Heart right ventricle (tissue), 16 donors: ENCODE measurements at places on chromosomes 3 and 15. TPM values are rescaled to one million over a fixed set of nuclear protein-coding genes. Genes with fewer than 3 reads are reported as not detected.

Gene TTBK2
- 2.1 TPM for polyA plus RNA-seq

Gene CCR3
- polyA plus RNA-seq, result not detected

Gene LAMB2
- 423 TPM for polyA plus RNA-seq

Gene GUCA1C
- not detected for polyA plus RNA-seq

Gene DNAJC17
- 62.1 TPM for polyA plus RNA-seq

Gene PDZRN3
- 49.1 TPM for polyA plus RNA-seq

Gene CATSPER2
- polyA plus RNA-seq, result 5.9 TPM

Gene ANKRD34C
- 0.15 TPM for polyA plus RNA-seq

Gene HRG
- polyA plus RNA-seq, result not detected

Gene OXTR
- 0.37 TPM for polyA plus RNA-seq

Gene LXN
- 3.4 TPM for polyA plus RNA-seq

Gene RASL12
- polyA plus RNA-seq, result 18.7 TPM

Gene ACOX2
- polyA plus RNA-seq, result 64.9 TPM

Gene COL8A1
- polyA plus RNA-seq, result 8.3 TPM

Gene IGF2BP2
- polyA plus RNA-seq, result 10.7 TPM

Gene NANOGP8
- not detected for polyA plus RNA-seq

Gene SMCO1
- 88.8 TPM for polyA plus RNA-seq

Gene MORF4L1
- polyA plus RNA-seq, result 119 TPM

Gene COL7A1
- polyA plus RNA-seq, result 63.5 TPM

Gene FAM81A
- 3.2 TPM for polyA plus RNA-seq

Gene CRABP1
- not detected for polyA plus RNA-seq

Gene MUSTN1
- polyA plus RNA-seq, result 59.6 TPM

Gene PRSS50
- polyA plus RNA-seq, result 0.43 TPM

Gene GNAI2
- polyA plus RNA-seq, result 107 TPM

Gene KLHL40
- polyA plus RNA-seq, result 0.51 TPM

Gene ANKUB1
- not detected for polyA plus RNA-seq

Gene SKOR1
- 0.16 TPM for polyA plus RNA-seq

Gene REC114
- not detected for polyA plus RNA-seq

Gene MORC1
- not detected for polyA plus RNA-seq

Gene LMCD1
- 459 TPM for polyA plus RNA-seq

Gene PROS1
- polyA plus RNA-seq, result 13.0 TPM

Gene CFAP91
- polyA plus RNA-seq, result 0.25 TPM

Gene CX3CR1
- 0.15 TPM for polyA plus RNA-seq

Gene SLC22A14
- polyA plus RNA-seq, result 0.37 TPM

Gene LRTM1
- not detected for polyA plus RNA-seq

Gene IQCF5
- polyA plus RNA-seq, result not detected

Gene CHRNA7
- 0.61 TPM for polyA plus RNA-seq

Gene EBLN2
- polyA plus RNA-seq, result 0.80 TPM

Gene ERC2
- 1.1 TPM for polyA plus RNA-seq

Gene CPB1
- 0.29 TPM for polyA plus RNA-seq

Gene LSAMP
- 1.8 TPM for polyA plus RNA-seq

Gene CYP8B1
- not detected for polyA plus RNA-seq

Gene SATB1
- polyA plus RNA-seq, result 8.8 TPM

Gene ST3GAL6
- 50.8 TPM for polyA plus RNA-seq

Gene MYLK
- polyA plus RNA-seq, result 20.6 TPM

Gene ACTRT3
- 0.52 TPM for polyA plus RNA-seq

Gene TRPM1
- 0.06 TPM for polyA plus RNA-seq

Gene CLSTN2
- polyA plus RNA-seq, result 0.57 TPM

Gene PYGO1
- polyA plus RNA-seq, result 1.2 TPM

Gene HRH1
- polyA plus RNA-seq, result 0.74 TPM

Gene ZBBX
- polyA plus RNA-seq, result not detected

Gene SAMD7
- not detected for polyA plus RNA-seq

Gene SCN5A
- 29.9 TPM for polyA plus RNA-seq

Gene SERF2
- polyA plus RNA-seq, result 2,367 TPM
